Activated T-cell treated with anti-CD3 and anti-CD28 coated beads, Interleukin-2, amount 50 U/mL, for 72 hours (primary cell): ENCODE measurements at places on chromosomes 4 and X.

GRCh38 chr4:114273238-114273637, 293.8 kb upstream of the ARSJ start:
- DNase-seq = no peak

GRCh38 chrX:11434607-11435006, 141.4 kb downstream of the AMELX start:
- no peak for DNase-seq

GRCh38 chrX:50805276-50805675, 8.7 kb downstream of the SHROOM4 start:
- no peak for DNase-seq

- DNase-seq = no peak
These were observed 231.7 kb downstream of the FBXW7 start for GRCh38 chr4:152304220-152304619.

DNA sequence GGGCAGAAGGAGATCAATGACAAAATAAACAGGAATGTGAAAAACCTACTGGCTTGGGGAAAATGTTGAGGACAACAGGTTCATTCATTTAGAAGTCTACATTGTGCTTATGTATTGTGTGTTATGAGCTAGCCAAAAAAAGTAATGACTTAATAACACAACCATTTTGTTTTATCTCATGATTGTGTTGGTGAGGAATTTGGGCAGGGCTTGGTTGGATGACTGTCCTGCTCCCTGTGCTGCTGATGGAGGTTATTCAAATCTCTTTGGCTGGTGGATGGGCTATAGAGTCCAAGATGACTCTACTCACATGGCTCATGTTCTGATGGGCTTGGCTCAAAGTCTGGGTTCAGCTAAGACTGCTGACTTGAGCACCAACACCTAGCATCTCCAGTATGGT, 116.3 kb downstream of the HS3ST1 start:
- no peak for DNase-seq

GRCh38 chr4:43048570-43048969, 156.1 kb downstream of the GRXCR1 start:
- no peak for DNase-seq

GRCh38 chr4:168795346-168795745, 214.7 kb downstream of the CBR4 start:
- no peak for DNase-seq

DNA sequence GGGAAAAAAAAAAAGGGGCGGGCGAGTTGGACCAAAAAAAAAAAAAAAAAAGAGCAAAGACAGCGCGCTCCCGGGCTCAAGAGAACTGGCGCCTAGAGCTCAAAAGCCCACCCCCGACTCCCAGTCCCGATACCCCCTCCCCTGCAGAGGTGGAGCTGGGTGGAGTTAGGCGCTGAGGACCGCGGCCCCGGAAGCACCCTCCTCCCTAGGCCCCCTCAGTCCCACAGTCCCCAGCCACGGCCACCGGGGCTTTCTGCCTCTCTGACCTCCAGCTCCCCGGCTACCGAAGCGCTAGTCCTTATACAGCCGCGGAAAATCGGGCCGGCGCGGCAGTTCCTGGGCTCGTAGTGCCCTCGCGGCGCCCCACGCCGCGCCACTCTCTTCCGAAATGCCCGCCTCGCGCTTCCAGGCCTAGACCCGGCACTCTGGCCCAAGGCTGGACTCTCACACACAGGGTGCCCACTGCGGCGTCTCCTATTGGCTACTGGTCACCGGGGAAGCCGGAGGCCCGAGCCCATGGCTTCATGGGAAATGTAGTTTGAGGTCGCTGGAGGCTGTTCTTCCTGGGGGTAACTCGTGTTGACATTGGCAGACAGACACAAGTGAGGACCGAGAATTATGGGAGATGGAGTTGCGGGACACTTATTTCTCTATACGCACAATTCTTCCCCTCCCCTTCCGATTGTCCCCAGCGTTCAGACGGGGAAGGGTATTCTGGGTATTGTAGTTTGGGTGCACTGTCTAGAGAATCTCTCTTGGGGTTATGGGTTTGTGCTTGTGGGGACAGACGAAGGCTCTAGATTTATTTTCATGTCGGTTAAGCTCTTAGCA, at the start of gene ENOX2:
Gene ENOX2 (minus strand): TSS at position 427 of the 831 bp plus-strand sequence. CDS start 199,993 bp downstream, outside the sequence.
- DNase-seq = peak; percentile 88

DNA sequence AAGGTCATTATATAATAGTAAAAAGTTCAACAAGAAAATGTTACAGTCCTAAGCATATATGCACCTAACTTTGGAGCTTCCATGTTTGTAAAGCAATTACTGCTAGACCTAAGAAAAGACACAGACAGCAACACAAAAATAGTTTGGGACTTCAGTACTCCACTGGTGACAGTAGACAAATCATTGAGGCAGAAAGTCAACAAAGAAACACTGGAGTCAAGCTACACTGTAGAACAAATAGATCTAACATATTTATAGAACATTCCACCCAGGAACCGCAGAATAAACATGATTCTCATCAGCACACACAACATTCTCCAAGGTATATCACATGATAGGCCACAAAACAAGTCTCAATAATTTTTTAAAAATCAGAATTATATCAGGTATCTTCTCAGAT, 42.6 kb downstream of the ARFIP1 start:
- no peak for DNase-seq

- DNase-seq = no peak
These were observed 122.1 kb downstream of the TBL1X start for GRCh38 chrX:9586992-9587392.

- no peak for DNase-seq
These were observed 231.5 kb downstream of the TRIML1 start for GRCh38 chr4:188370777-188371176.

GRCh38 chr4:121236353-121237068, 72.4 kb upstream of the TNIP3 start:
- DNase-seq = no peak
